ENCODE measurements at places on chromosomes 4 and X.

GRCh38 chr4:7058792-7059191 is 9.1 kb downstream of the GRPEL1 start:
- H3K27ac ChIP-seq, result no peak overlapping the region
- peaks cover 9% of the 10 kb centered on the region for H3K4me1 ChIP-seq
- DNase-seq, result no peak

DNA sequence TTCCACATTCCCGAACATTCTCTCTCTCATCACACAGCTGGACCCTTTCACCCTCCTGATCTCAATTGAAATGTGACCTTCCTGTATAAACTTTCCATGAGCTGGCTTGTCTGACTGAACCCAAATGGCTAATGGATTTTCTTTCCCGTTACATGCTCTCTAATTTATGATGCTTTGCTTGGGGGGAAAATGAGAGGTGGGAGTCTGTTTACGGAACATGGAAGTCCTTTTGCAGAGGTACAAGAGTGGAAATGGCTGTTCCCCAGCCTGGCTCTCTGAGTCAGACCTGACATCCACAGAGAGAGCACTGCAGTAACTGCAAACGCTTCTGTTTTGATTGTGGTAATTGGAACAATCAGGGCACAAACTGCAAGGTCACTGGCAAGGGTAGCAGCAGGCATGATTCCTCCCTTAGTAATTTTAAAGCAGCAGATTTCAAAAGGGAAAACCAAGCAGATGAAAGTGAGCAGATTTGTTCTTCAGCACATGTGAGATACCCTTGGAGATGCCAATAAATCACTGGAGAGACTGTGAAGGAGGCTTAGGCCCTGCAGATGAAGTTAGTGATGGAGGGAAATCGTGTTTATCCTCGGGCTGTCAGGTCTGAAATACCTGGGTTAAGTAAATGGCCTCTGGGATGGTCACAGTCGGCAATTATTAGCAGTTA is 83.9 kb downstream of the SNCA start:
- H3K27ac ChIP-seq, result no peak overlapping the region
- H3K36me3 ChIP-seq, result no peaks in the 10 kb centered on the region
- DNase-seq, result no peak

GRCh38 chrX:132488180-132488705 is 595 bp downstream of the MBNL3 start:
- H3K4me1 ChIP-seq, result peaks cover 32% of the 10 kb centered on the region
- no peaks in the 10 kb centered on the region for H3K27me3 ChIP-seq
- no peaks in the 10 kb centered on the region for H3K36me3 ChIP-seq
- H3K27ac ChIP-seq, result peak overlapping the region; percentile 41
- peak; percentile 74 for DNase-seq

GRCh38 chr4:109065006-109065405 is 237.5 kb downstream of the COL25A1 start:
- no peaks in the 10 kb centered on the region for H3K27me3 ChIP-seq
- no peaks in the 10 kb centered on the region for H3K36me3 ChIP-seq
- no peak for DNase-seq
- H3K4me1 ChIP-seq, result no peaks in the 10 kb centered on the region
- no peak overlapping the region for H3K27ac ChIP-seq

DNA sequence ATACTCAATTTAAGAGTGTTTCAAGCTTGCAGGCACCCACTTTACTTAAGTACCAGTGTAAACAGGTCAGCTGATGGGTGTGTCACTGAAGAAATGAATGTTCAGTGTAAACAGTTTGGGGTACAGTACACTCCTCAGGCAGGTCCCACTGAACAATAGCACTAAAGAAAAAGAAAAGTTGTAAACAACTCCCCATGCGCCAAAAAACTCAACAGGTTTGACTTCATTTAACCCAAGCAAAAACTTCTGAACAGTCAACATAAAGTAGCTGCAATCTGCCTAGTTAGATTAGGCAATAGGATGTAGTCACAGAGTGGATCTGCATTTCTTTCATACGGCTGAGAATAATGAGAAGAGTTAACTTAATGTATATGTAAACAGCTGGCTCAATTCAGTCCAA is 93.2 kb downstream of the FAM13A start:
- H3K27ac ChIP-seq, result no peak overlapping the region
- H3K4me3 ChIP-seq, result no peak overlapping the region
- H3K4me1 ChIP-seq, result no peaks in the 10 kb centered on the region
- no peaks in the 10 kb centered on the region for H3K36me3 ChIP-seq

- peaks cover 17% of the 10 kb centered on the region for H3K4me1 ChIP-seq
- DNase-seq, result no peak
- no peaks in the 10 kb centered on the region for H3K36me3 ChIP-seq
- no peak overlapping the region for H3K27ac ChIP-seq
These were observed 32.7 kb downstream of the TBC1D14 start for GRCh38 chr4:6942238-6942800.

DNA sequence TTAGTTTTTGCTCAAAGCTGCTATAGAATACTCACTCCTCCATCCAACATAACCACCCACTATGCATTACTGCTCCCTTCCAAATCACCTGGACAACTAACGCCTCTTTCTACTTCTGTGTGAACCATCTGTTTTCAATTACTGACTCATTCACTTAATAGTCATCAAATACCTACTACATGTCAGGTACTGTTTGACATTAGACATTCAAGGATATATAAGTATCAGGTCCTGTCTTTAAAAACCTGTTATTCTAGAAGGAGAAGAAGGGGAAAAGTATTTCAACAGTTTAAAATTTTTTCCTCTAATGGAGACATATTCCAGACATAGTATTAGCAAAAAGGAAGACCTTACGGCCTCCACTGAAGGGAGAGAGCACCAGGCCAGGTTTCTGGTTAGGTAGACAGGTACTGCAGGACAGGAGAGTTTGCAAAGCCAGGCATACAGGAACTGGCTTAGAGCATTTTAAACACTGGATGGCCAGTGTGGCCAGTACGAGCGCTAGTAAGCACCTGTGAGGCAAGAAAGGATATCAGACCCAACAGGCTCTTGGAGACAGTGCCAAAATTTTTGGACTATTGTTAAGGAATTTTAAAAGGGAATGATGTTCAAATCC is 39.0 kb downstream of the SH3RF1 start:
- H3K4me3 ChIP-seq, result no peak overlapping the region
- no peak overlapping the region for H3K27ac ChIP-seq
- no peak for DNase-seq

GRCh38 chr4:40573593-40574311 is 55.9 kb downstream of the RBM47 start:
- no peak for DNase-seq
- no peak overlapping the region for H3K4me3 ChIP-seq
- H3K36me3 ChIP-seq, result no peaks in the 10 kb centered on the region
- H3K4me1 ChIP-seq, result peaks cover 3% of the 10 kb centered on the region
- H3K27me3 ChIP-seq, result no peaks in the 10 kb centered on the region

DNA sequence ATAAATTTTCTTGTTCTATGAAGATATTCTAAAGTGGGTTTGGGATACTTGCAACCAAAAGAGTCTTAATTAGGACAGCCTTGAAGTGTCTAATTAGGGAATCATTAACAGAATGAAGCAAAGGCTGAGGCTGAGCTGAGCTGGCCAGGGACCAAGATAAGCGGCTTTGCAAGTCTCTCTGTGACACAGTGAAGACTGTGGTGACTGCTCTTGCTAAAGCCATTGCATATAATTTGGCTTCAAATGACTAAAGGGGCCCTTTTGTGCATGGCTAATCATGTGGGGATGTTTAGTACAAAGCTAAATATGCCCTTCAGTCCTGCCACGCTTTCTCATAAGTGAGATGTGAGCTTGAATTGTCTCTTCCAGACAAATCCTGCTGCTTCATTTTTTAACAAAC is 31.2 kb upstream of the GYPA start:
- DNase-seq, result no peak
- H3K4me3 ChIP-seq, result no peak overlapping the region
- no peaks in the 10 kb centered on the region for H3K36me3 ChIP-seq
- no peak overlapping the region for H3K27ac ChIP-seq
- no peaks in the 10 kb centered on the region for H3K4me1 ChIP-seq
- H3K27me3 ChIP-seq, result no peaks in the 10 kb centered on the region

GRCh38 chr4:37892641-37893040 is 1.8 kb downstream of the TBC1D1 start:
- peak overlapping the region; percentile 81 for H3K4me3 ChIP-seq
- peaks cover 31% of the 10 kb centered on the region for H3K4me1 ChIP-seq
- peak overlapping the region; percentile 51 for H3K27ac ChIP-seq
- DNase-seq, result peak; percentile 65

GRCh38 chr4:83054928-83055327 is 19.9 kb downstream of the COPS4 start:
- no peak overlapping the region for H3K27ac ChIP-seq
- H3K27me3 ChIP-seq, result no peaks in the 10 kb centered on the region
- H3K4me3 ChIP-seq, result no peak overlapping the region
- DNase-seq, result peak; percentile 53
- no peaks in the 10 kb centered on the region for H3K4me1 ChIP-seq
